MV-4-11 (cell line): ENCODE measurements at places on chromosomes 13 and 19.

GRCh38 chr19:10766049-10766623 lies 48.3 kb downstream of the DNM2 start:
- no peak for DNase-seq

- DNase-seq = peak; percentile 85
Observed at GRCh38 chr19:15197275-15197941, 3.4 kb downstream of the NOTCH3 start.

DNA sequence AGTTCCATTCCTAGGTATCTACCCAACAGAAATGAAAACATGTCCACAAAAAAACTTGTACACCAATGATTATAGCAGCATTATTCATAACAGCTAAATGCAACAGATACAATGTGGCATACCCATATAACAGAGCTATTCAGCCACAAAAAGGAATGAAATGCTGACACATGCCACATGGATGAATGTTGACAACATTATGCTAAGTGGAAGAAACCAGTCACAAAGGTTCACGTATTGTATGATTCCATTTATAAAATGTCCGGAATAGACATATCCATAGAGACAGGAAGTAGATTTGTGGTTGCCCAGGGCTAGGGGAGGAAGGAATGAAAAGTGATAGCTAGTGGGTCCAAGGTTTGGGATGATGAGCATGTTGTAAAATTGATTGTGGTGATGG lies 10.8 kb downstream of the CRYL1 start:
- no peak for DNase-seq

DNA sequence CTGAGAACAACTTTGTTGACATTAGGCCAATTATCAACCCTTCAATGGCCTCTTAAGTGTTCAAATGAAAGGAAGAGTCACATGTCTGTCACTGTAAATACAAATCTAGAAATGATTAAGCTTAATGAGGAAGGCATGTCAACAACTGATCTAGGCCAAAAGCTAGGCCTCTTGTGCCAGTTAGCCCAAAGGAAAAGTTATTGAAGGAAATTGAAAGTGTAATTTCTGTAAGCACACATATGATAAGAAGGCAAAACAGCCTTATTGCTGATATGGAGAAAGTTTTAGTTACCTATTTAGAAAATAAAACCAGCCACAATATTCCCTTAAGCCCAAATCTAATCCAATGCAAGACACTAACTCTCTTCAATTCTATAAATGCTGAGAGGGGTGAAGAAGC lies 604.7 kb downstream of the SLITRK6 start:
- no peak for DNase-seq

GRCh38 chr19:55615543-55616394 lies 8.6 kb downstream of the ZNF784 start:
- no peak for DNase-seq

- DNase-seq = no peak
Observed at GRCh38 chr13:43802511-43802910, 15.7 kb upstream of the ENOX1 start.

- DNase-seq = no peak
Observed at GRCh38 chr13:41156620-41157019, 24.0 kb upstream of the KBTBD6 start.

DNA sequence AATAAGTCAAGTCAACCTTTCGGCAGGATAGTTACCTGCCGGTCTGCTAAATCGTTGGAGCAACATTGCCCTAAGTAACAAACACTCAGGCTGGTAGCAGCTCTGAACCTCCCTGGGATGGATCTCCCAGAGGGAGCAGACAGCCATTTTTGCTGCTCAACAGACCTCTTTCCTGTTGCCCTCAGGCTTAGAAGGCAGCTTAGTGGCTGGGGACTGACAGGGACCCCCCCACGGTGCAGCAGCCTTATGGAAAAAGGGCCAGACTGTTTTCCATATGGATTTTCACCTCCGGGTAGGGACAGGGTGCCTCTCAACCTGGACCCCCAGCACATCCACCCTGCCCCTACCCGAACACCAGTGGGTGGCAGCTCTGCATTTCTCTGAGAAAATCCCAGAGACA lies 49.7 kb downstream of the UBL3 start:
- no peak for DNase-seq

GRCh38 chr13:51828730-51829567 lies 16.0 kb downstream of the TMEM272 start:
- DNase-seq = peak; percentile 27

DNA sequence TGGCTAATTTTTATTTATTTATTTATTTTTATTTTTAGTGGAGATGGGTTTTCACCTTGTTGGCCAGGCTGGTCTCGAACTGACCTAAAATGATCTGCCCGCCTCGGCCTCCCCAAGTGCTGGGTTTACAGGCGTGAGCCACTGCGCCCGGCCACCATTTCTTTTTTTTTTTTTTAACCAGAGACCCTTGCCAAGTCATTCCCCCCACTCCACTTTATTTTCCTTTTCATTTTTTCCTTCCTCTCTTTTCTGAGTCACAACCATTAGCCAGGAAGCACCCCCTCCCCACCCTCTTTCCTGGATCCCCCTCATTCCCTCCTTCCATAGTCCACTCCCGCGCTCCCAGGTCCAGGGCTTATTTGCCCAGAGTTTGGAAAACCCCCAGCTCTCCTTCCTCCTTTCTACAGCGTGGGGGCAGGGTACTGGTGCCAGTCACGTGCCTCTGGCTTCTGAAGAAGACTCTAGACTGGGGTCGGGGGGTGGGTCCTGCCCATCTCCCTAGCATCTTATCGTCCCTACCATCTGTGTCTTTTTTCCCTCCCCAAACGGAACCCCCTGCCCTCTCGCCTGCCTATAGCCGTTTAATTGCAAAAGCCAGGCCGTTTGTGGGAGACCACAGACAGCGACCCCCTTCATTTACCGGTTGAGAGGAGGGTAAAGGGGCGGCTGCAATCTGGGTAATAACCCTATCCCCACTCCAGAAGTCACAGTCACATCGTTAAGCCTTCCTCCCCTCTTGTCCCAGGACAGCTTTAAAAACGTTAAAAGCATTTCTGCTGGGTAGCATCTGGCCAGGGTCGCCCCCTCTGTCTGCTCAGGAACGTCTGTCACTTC lies 1.1 kb upstream of the CALR start:
- DNase-seq = peak; percentile 89

- peak; percentile 62 for DNase-seq
Observed at GRCh38 chr19:6568816-6569215, 22.1 kb downstream of the CD70 start.

- peak; percentile 62 for DNase-seq
Observed at GRCh38 chr19:49212016-49212701, 54.6 kb downstream of the TRPM4 start.

DNA sequence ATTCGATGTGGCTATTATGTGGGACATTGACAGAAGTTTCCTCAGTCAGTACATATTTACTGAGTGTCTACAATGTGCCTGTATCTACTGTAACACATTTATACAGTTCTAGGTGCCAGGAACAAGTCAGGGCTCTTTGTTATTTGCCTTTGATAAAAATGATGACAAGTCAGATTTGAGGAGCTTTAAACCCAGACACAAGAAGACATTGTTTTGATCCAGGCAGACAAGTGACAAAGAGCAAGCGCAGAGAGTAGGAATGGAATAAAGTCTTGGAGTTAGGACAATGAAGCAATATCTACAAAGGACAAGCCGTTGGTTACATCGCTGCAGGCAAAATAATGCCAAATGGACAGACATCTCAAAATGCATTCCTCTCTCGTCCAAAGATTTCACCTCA lies 70.1 kb downstream of the ITGBL1 start:
- DNase-seq = no peak

GRCh38 chr19:34487651-34488051 lies 6.1 kb downstream of the WTIP start:
- DNase-seq = no peak

GRCh38 chr19:57708641-57709361 lies at the start of gene ZNF154:
TSS of gene ZNF154 (minus strand) at chr19:57709204. CDS start at chr19:57708971, 233 bp downstream.
- no peak for DNase-seq

GRCh38 chr13:113665597-113666328 lies 1.3 kb upstream of the GRK1 start:
- DNase-seq = no peak

GRCh38 chr13:24652359-24652758 lies 27.8 kb upstream of the ATP12A start:
- DNase-seq = no peak

DNA sequence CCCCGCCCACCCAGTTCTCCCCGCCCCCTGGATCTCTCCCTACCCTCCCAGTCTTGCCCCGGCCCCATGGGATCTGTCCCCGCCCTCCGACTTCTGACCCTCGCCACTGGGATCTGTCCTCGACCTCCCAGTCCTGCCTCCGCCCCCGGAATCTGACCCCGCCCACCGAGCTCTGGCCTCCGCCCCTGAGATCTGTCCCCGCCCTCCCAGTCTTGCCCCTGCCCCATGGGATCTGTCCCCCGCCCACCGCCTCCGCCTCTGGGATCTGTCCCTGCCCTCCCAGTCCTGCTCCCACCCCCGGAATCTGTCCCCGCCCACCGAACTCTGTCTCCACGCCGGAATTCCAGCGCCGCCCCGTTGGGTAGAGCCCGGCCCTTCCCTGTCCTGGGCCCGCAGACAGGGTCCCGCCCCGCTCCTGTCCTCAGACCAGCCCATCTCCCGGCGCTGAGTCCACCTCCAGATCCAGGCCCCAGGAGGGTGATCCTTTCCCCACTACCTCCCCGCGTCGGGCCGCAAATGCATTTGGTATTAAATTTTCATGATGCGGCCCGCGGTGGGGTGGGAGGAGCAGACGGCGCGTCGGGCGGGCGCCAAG lies 1.5 kb upstream of the SLC17A7 start:
- no peak for DNase-seq

GRCh38 chr13:98879957-98880356 lies 97.9 kb downstream of the DOCK9 start:
- DNase-seq = no peak

GRCh38 chr13:48178126-48178525 lies 54.9 kb upstream of the ITM2B start:
- DNase-seq = no peak

DNA sequence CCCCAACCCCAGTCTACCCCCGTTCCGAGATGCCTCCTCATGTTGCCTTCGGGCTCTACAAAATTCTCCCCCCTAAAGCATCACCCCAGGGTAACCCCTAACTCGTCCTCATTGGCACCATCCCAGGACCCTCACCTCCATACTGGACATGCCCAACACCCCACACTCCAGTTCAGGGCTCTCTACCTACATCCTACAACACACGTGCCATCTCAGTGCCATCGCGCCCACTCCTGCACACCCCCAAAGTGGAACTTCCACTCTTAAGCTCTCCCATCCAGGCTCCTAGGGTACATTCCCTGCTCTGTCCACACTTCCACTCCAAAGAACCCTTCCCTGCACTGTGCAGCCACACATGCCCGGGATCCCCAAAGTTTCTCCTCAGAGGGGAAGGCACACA lies 827 bp upstream of the FKRP start:
- no peak for DNase-seq

GRCh38 chr19:44645407-44646048 lies 1.8 kb downstream of the PVR start:
- DNase-seq = no peak

GRCh38 chr19:31146015-31146414 lies 203.2 kb downstream of the TSHZ3 start:
- DNase-seq = no peak

DNA sequence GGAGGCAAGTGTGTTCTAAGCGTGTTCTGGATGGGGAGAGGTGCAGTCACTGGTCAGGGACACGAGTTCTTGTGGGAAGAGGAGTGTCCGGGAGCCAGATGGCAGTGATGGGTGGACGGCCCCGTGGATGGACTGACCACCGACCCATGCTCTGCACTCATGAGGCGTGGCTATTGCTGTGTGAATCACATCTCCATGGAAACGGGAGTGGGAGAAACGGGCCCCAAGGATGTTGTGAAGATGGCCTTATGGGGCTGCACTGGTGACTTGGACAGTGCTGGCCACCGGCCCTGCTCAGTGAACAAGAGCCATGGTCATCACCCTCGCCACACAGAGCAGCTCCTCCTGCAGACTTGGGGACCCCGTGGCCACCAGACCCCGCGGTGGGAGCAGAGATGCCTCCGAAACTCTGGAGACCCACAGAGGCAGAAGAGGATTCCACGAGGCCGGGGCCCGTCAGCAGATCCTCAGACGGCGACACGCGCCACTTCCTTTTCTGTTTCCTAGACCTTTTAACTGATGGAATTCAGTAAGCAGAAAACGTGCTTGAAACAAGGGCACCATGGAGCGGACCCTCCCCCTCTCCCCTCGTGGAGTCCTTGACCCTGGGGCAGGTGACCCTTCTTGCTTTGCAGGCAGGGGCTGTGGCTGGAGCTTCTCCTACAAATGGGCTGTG lies 47.5 kb downstream of the GAS6 start:
- DNase-seq = peak; percentile 22

DNA sequence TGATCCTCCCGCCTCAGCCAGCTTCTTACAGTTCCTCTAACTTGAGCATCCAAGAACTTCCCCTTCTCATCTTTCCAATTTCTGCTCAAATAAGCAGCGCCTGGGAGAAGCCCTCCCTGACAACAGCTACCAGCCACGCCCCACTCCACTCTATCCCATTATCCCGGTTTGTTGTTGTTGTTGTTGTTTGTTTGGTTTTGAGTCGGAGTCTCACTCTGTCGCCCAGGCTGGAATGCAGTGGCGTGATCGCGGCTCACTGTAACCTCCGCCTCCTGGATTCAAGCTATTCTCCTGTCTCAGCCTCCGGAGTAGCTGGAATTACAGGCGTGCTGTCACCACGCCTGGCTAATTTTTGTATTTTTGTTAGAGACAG lies 822 bp upstream of the PTPRS start:
- no peak for DNase-seq

- no peak for DNase-seq
Observed at GRCh38 chr13:34349091-34349722, 531.3 kb downstream of the RFC3 start.

GRCh38 chr13:52840066-52840465 lies 8.4 kb downstream of the PCDH8 start:
- DNase-seq = no peak

- DNase-seq = no peak
Observed at GRCh38 chr19:19399733-19400433, 5.6 kb upstream of the GATAD2A start.

GRCh38 chr19:50377051-50377461 lies 799 bp downstream of the NR1H2 start:
- no peak for DNase-seq

- DNase-seq = no peak
Observed at GRCh38 chr13:43464578-43465264, 322.1 kb downstream of the ENOX1 start.

DNA sequence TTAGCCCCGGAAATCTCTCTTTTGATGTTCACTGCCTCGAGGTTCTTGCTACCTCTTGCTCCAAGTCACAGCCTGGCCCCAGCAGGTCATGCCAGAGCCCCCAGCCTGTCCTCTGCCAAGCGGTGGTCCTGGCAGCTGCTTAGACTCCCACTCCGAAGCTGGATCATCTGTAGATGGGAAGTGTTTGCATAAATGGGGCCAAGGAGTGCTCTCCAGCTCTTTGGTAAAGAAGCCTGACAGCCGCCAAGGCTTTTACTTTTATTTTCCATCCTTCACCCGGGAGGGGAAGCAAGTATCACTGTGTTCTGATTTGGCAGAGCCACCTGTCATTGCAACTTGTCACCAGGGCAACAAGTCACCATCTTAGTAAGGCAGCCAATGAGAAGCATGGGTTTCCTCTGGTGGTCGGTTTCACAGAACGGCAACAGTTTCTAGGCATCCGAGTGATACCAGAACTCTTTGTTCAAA lies 10.6 kb upstream of the RETN start:
- DNase-seq = peak; percentile 82

- no peak for DNase-seq
Observed at GRCh38 chr13:51549593-51549992, 34.7 kb upstream of the WDFY2 start.
